ENCODE measurements at places on chromosomes 12 and 14. TPM values are rescaled to one million over a fixed set of nuclear protein-coding genes. Genes with fewer than 3 reads are reported as not detected.

DNA sequence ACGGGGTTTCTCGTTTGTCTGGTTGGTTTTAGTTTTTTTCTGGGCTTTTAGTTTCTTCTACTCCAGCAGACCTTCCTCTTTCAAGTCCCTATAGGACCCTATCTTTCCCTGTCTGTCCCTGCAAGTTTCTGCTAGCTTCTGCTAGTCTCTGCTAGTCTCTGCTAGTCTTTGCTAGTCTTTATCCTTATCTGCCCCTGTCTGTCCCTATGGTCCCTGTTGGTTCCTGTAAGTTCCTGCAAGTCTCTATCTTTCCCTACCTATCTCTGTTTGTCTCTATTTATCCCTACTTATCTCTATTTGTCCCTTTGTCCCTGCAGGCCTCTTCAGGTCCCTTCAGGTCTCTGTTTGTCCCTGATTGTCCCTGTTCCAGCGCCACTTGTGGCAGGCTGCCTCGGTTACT lies 81.5 kb upstream of the PLEKHG7 start:
- no peak for DNase-seq

The SERPINA9 gene
- total RNA-seq = not detected

- no peak for DNase-seq
Observed at GRCh38 chr14:62126879-62127478, 364.8 kb downstream of the SNAPC1 start.

DNA sequence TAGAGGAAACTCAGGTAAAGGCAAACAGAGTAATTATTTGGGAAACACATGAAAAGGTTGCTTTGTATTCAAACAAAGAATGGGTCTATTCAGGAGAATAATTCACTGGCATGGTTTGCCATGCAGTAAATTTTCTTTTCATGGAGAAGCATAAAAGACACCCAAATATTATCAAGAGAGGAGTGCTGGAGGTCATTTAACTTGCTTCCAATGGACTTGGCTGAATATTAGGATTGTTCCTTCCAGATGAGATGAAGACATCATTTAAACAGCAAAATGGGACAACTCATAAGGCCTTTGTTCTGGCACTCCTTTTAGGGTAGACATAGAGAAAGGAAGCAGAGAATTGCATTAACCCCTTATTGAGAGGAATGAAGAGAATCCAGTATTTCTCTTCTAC lies 38.7 kb downstream of the WIF1 start:
- DNase-seq = no peak

All from endodermal cell (in vitro differentiated cells).